ENCODE measurements at places on chromosomes 16 and 17.

- no peak for DNase-seq
Measured at GRCh38 chr17:21034340-21035235, 8.2 kb downstream of the USP22 start.

DNA sequence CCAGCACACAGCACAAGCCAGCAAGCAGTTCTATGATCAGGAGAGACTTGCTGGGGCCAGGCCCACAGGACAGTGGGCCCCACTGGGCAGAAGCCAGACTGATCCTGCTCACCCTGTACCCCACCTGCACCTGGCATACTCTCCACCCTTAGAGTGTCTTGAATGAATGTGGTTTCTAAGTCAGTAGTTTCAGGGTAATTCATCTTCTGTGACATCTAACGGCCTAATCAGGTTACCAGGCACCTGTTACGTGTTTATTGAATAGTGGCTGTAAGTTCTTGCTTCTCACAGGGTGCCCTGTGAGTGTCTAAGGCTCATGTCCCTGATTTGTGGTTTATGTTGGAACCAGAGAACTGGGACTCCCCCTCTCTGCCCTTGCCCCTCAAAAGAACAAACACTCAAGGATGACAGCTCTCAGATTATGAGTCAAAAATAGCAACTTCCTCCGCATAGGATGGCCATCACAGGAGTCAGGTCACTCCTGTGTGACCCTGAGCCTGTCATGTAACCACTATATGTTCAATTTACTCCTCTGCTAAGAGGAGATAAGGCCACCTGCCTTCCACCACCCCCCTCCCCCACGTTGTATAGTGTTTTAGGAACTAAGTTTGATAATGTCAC is 7.0 kb upstream of the OR2C1 start:
- DNase-seq, result no peak

DNA sequence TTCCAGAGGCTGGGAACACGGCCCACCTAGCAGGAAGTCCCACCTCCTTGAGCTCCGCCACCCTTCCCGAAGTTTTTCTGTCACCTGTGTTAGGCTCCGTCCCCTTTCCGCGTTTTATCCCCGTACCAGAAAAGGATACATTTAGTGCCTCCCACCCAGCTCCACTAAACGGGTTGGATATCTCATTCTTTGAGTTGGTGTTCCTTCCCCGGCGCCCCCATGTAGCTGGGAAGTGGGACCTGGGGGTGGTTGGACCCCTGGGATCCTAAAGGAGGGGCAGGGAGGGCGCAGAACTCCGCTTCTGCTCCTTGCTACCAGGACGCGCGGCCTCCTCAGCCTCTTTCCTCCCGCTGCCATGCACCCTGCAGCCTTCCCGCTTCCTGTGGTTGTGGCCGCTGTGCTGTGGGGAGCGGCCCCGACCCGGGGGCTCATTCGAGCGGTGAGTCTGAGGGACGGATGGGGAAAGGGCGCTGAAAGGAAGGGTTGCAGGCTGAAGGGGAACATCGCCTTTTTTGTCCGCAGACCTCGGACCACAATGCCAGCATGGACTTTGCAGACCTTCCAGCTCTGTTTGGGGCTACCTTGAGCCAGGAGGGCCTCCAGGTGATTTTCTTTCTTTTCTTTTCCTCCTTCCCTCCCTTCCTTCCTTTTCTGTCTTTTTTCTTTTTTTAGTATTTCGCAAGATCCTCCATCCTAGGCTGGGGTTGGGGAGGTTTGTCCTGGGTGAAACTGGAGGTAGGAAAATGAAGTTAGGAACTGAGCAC is 669 bp downstream of the RNF167 start:
- DNase-seq, result peak; percentile 90

GRCh38 chr17:28906706-28907438 is 4.0 kb upstream of the DHRS13 start:
- no peak for DNase-seq

DNA sequence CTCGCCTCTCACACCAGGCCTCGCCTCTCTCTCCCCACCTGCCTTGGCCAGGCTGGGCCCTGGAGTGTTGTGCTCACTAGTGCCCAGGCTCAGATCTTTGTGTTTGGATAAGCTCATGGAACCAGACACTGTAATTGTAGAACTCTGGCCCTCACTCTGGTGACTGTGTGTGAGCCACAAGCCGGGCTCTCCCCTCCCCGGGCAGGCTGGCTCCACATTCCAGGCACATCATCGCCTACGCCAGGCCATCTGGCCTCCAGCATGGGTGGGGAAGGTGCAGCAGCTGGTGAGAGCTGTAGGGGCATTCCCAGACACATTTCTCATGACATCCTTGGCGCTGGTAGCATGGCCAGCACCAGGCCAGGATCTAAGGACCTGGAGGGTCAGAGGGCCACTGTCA is 202.3 kb downstream of the RAB11FIP4 start:
- DNase-seq, result no peak

- no peak for DNase-seq
Measured at GRCh38 chr17:48308581-48308980, 121.4 kb downstream of the SKAP1 start.

DNA sequence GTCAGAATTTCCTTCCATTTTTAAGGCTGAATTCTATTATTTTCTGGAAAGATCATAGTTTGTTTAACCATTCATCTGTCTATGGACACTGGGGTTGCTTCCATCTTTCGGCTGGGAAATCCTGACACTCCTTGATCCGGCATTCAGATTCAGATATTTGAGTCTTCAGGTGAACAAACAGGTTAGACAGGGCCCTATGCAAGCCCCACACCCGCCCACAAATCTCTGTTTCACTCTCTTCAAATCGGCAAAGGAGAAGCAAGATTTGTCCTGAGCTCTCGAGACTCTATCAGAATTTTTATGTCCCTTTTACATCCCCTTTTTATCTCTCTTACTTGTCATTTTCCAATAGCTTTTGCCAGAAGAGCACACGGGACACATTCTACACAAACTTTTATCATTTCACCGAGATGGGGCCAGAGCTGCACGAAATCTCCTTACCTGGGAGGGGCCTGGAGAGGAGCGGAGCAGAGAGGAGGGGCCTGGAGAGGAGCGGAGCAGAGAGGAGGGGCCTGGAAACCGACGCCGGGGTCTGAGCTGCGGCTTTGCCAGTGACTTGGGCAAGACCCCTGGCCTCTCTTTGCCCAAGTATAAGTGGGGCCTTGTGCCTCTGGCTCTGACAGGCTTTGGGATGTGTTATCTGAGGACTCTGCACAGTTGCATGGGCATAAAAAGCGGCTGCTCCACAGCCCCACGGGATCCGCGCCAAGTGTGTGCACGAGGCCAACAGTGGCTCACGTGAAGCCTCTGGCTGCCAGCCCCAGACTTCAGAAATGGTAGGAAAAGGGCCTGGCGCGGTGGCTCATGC is 54.3 kb upstream of the RBFOX3 start:
- DNase-seq, result no peak

- DNase-seq, result no peak
Measured at GRCh38 chr16:56302506-56302905, 111.2 kb downstream of the GNAO1 start.

DNA sequence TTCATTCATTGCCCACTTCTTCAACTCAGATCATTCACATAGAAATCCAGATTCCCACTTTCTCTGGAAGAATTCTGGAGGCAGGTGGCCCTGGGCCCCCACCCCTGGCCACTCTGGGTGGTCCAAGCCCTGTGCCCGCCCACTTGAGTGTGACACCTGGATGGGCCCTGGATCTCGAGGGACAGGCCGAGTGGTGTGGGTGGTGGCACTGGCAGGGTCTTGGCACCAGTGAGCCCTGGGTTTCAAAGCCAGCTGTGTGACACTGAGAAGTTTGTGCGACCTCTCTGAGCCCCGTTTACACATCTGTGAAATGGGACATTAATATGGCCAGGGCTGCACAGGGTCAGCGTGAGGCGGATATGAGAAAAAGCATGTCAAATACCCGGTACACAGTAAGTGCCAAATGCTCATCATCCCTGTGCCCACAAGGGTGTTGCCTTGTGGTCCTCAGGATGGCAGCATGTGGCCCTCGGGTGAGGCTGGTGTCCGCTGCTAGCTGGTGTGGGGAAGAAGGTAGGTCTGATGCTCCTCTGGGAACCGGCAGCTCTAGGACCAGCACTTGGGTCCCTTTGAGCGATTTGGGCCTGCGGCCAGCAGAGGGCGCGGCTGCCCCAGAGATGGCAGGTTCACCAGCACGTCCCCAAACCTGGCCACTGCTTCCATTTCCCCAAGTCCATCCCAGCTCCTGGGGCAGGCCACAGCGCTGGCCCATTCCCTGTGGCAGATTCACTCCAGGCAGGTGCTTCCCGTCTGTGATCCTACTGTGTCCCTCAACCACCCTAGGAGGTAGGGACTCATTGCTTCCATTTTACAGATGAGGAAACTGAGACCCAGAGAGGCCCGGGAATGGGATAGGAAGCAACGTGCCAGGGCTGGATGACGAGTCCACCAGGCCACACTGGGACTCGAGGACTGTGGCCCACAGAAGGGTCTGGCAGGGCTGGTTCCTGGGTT is 3.6 kb downstream of the OSGIN1 start:
- DNase-seq, result peak; percentile 82

DNA sequence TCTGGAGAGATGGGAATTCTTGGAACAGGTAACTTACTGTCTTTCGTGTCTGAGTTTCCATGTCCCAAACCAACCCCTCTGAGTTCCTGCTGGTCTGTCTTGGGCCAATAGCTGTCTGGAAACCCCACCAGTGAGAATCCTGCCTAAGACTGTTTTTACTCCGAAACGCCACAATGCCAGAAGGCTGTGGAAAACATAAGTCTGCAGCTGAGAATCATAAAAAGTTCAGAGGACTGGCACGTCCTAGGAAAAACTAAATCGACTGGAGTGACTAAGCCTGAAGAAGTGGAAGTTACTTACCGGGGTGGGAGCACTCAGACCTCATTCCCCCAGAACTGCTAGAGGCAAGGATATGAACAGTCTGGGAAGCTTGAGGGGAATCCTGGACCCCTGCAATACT is 13.3 kb downstream of the LRRC75A start:
- DNase-seq, result no peak

GRCh38 chr17:77821114-77821513 is 137.4 kb upstream of the TNRC6C start:
- DNase-seq, result peak; percentile 26

DNA sequence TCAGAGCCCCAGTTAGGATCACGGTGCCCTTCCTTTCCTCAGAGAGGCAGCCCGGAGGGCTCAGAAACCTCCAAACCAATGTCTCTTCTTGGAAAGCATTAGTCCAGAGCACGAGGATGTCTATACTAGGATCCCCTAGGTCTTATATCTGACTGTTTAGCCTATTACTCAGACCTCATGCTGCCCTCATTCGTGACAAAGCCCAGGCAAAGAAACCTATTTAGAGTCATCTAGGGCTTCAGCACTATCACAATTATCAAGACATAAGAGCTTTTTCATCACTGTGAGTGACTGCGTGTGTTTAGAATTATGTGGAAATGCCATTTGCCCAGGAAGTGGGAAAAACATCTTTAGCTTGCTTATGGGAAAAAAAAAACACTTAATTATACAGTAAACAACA is 159.8 kb upstream of the NOL11 start:
- DNase-seq, result peak; percentile 38

GRCh38 chr17:70232466-70232865 is 63.1 kb downstream of the KCNJ2 start:
- no peak for DNase-seq

- no peak for DNase-seq
Measured at GRCh38 chr17:74568106-74568873, 981 bp upstream of the CD300H start.

- DNase-seq, result no peak
Measured at GRCh38 chr16:8923199-8923598, 40.5 kb downstream of the USP7 start.

- DNase-seq, result no peak
Measured at GRCh38 chr17:66813296-66813695, 21.6 kb upstream of the CACNG5 start.

DNA sequence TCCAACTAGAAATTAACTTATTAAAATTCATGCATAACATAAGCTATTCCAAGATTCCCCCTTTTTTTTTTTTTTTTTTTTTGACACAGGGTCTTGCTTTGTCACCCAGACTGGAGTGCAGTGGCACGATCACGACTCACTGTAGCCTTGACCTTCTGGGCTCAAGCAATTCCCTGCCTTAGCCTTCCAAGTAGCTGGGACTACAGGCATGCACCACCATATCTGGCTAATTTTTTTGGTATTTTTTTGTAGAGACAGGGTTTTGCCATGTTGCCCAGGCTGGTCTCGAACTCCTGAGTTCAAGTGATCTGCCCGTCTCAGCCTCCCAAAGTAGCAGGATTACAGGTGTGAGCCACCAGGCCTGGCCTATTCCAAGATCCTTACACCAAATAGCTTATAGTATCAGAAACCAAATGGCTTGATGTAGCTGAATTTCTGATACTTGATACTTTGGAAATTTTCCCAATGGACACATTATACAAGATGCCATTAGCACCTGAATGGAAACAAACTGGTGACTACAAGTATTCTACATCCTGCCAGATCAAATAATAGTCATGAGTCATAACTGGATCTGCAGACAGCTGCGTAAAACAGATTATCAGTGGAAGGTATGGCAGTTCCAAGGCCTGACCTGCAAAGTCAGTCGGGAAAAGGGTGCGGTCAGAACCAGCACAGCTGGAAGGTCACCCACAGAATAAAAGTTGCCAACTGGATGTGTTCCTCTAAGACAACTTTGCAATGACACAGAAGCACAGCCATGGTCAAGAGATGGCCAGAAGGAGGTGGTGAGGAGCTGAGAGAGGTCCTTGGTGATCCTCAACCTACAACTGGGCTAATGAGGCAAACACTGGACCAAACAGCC is 14.5 kb downstream of the TUBG1 start:
- DNase-seq, result no peak

GRCh38 chr17:77253611-77254051 is 112.9 kb downstream of the SEC14L1 start:
- DNase-seq, result no peak

DNA sequence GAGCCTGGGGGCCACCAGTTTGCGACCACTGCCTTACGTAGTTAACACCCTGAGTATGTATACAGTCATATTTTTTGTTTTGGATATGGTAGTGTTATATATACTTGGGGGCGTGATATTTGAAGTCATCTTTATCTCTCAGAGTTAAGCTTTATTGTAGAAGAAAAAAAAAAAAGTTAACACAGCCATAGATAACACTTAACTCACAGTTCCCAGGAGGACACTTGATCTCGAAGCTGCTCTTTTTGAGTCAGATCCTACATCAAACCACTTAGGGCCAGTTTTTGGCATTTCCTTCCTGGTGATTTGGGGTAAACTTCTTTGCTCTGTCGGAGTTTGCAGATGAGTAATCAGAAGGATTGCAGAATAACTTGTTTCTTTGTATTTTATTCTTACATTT is 5.8 kb downstream of the ITPRIPL2 start:
- peak; percentile 60 for DNase-seq

GRCh38 chr17:56499799-56500388 is 93.6 kb upstream of the NOG start:
- no peak for DNase-seq

Measured in hepatic stellate cell (primary cell).